T follicular helper cell (primary cell): ENCODE measurements at places on chromosomes 3 and 15.

DNA sequence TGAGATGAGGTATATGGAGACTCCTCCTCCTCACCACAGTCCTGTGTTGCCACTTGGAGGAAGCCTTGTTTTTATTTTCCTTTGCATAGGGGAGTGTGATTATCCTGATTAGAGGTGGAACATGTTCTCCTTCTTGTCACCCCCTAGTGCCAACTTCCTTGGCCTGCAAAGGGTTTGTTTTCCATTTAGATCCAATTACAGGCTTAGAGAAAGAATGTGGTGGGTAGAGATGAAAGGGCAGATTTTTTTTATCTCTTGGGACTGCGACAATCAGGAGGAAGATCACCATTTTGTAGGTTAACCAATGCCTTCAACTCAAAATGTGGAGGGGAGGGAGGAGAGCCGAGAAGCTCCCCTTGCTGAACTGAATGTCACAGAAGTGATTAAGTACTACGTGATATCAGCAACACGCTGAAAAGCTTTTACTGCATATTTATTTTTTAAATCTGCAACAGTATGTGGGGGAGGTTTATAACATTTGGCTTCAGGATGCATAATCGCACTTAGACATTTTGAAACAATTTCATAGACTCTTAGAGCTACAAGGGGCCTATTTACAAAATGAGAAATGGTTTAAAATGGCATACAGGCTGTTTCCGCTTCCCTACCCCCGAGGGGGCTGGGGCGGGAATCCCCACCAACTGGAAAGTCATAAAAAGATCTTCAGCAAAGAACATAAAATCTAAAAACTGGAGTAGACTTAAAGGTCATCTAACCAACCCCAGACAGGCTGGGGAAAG is 2.4 kb downstream of the LMCD1 start:
- no peak for DNase-seq

- no peak for DNase-seq
Observed at GRCh38 chr3:38835939-38836338, 19.9 kb upstream of the SCN10A start.

DNA sequence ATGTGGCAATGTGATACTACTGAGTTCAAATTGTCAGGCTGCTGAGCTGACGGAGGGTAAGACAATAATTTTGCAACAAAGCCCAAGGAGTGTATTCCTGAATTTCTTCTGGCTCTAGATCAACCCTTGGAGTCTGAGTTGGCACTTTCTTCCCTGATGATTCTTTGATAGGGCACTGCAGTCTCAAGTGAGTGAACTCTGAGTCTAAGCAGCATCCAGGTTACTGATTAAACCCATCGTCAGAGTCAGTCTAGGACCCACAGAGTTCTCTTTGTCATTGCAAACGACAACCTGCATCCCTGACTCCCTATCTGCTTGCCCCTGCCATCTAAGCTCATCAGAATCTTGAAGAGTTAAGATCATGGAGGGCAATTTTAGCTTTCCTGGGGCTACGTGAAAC is 58.6 kb downstream of the MME start:
- DNase-seq = no peak

- no peak for DNase-seq
Observed at GRCh38 chr15:38192496-38192895, 60.1 kb upstream of the SPRED1 start.

DNA sequence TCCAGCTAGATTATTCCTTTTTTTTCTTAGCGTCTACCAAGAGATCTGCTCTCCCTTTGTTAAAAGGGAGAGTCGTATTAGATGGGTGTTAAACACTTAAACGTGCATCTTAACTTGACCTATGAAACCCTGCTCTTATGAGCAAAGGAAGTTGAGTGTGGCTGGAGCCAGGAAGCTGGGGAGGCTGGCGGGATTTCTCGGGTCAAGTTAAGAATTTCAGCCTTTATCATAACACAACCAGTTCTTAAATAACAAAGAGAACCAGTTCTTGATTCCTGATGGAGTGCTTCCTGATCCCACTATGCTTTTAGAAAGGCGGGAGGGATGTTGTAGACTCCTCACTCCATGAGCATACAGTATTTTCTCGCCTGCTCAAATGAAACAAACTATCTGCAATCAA is 215.1 kb downstream of the ITPR1 start:
- DNase-seq = no peak

DNA sequence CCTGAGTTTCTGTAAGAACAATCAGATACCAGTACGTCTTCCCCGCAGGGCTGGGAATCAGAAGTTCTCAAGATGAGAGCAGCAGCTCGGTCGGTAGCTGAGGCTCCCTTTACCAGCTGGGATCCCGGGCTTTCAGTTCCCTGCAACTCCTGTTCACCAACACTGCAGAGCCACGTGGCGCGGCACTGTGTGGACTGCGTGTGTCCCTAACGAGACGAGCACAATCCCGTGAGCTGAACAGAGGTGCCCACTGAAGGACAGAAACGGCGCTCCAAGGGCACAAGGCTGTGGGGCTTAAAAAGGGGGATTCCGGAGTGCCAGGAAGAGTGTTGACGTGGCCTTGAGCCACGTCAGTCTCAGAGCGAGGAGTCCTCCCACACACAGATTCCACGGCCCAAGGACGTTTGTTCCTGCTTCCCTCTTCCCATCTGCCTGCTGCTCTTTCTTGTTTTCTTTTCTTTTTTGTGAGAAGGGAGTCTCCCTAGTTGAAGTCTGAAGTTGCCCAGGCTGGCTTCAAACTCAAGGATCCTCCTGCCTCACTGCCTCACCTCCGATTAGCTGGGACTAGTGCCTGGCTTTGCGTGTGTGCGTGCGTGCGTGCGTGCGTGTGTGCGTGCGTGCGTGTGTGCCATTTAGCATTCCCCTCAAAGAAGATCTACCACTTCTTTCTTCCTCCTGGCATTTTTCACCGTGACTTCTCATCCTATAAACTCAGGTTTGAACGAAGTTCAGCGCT is 37.1 kb upstream of the RPL35A start:
- DNase-seq = no peak

DNA sequence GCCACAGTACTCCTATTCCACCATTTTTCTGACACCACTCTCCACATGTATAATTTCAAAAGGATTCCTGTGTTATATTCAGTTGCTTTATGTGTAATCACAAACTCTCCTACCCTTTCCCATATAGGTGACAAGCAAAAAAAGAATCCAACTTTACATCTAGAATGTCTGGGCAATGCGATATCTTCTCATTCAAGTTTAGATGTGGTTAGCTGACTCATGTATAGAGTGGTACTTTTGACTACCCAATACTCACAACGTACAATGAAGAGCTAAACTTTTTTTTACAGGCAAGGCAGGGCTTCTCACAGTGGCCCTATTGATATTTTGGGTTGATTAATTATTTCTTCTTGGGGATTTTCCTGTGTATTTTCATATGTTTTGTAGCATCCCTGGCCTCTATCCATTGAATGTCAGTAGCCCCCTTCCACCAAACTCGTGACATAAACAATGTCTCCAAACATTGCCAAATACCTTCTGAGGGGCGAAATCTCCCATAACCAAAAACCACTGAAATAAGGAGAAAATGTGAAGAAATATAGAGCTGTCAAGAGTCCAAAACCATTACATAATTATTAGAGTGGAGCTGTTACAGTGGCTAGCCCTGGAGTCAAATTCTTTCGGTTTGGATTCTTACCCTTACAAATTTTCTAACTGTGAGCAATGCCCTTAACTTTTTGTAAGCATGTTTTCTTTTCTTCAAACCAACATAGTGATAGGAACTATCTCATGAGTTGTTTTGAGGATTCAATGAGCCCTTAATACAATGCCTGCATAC is 342.6 kb downstream of the NSUN3 start:
- DNase-seq = no peak

GRCh38 chr3:171138027-171138426 is 111.5 kb upstream of the SLC2A2 start:
- no peak for DNase-seq

DNA sequence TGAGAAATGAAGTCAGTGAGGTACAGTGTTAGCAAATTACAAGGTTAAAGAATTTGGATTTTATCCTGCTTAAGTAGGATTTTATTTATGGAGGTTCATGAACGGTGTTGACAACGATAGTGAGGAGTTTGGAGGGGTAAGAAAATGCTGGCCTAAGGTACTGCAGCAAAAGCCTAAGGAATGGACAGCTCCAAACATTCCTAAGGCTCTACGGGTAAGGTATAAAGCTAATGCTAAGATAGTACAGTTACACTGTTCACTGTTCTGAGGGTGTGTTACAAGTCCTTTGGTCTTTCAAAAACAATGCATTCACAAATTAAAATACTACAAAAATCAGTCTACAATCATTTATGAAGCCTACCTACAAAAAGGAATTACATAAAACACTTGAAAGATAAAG is 7.3 kb downstream of the MTMR10 start:
- no peak for DNase-seq

- no peak for DNase-seq
Observed at GRCh38 chr3:108509263-108509662, 1.1 kb downstream of the MYH15 start.
